ENCODE measurements at places on chromosomes 1 and 21. TPM values are rescaled to one million over a fixed set of nuclear protein-coding genes. Genes with fewer than 3 reads are reported as not detected.

GRCh38 chr1:248243204-248243603, 12.0 kb downstream of the OR2M4 start:
- DNase-seq = peak; percentile 47

IL22RA1 gene
- total RNA-seq = 0.15 TPM

DNA sequence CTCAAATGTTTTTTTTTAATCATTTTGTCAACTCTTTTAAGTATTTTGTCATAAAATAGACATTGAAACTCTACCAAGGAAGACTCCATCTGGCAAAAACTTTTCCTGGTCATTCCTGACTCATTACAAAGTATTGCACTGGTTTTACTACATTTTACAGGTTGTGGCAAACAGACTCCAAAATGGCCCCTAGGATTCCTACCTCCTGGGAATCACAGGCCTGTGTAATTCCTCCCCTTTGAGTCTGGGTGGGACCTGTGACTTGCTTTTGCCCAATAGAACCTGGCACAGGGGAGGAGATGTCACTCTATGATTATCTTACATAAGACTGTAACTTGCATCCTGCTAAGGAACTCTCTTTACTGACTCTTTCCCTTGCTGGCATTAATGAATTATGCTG, 123.6 kb upstream of the KCNJ6 start:
- no peak for DNase-seq

TMEM183A gene
- 78.7 TPM for total RNA-seq

TBX19 gene
- 3.6 TPM for total RNA-seq

SPAG17 gene
- not detected for total RNA-seq

IRF6 gene
- total RNA-seq = 1.7 TPM

DNA sequence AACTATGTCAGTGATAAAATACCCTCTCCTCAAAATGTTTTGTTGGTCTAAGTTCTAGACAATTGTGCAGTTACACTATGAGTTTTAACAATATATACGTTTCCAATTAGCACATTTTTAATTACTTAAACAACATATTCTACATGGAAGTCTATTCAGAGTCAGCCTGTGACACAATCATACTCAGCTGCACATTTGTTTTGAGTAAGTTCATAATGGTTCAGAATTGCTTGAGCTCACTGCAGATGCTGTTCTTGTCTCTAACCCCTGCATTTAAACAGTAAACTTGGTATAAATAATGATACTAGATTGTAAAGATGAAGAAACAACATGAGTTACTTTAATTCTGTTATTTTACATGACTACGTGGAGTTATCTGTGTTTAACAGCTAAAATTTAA, 30.6 kb downstream of the CDKN2C start:
- DNase-seq = no peak

ANKRD45 gene
- total RNA-seq = not detected

DNA sequence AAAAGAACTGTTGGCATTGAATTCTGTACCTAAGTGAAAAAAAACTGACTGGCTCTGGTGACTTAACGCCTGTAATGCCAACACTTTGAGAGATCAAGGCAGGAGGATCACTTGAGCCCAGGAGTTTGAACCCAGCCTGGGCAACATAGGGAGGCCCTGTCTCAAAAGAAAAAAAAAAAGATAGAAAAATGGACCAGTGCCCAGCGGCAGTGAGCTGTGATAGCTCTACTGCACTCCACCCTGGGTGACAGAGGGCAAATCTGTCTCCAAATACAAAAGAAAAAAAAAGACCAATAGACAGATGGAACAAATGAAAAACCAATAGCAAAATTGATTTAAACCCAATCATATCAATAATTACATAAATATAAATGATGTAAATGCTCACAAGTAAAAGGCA, 674 bp upstream of the AKR7A3 start:
- no peak for DNase-seq

GRCh38 chr1:202355944-202356553, 7.5 kb downstream of the PPP1R12B start:
- no peak for DNase-seq

SLC9C2 gene
- not detected for total RNA-seq

DNA sequence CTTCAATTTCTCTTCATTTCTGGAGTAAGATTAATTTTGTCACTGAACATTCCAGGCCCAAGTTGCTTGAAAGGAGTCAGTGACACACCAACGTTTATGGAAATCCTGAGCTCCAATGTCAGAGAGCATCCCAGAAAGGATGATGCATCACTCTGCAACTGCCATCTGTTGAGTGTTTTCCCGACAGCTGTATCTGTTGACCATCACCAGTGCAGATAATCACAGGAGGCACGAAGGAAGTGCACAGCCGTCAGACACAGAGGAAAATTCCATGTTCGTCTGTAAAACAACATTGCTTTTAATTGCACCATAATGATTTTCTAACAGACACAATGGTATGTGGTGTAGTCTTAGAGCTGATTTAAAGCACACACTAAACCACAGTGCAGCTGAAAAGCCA, 376.7 kb upstream of the ADGRL2 start:
- no peak for DNase-seq

GRCh38 chr1:69290291-69290690, 277.4 kb upstream of the LRRC7 start:
- DNase-seq = no peak

ELF3 gene
- 0.16 TPM for total RNA-seq

- DNase-seq = no peak
Measured at GRCh38 chr1:180486092-180486491, 16.3 kb downstream of the ACBD6 start.

DNA sequence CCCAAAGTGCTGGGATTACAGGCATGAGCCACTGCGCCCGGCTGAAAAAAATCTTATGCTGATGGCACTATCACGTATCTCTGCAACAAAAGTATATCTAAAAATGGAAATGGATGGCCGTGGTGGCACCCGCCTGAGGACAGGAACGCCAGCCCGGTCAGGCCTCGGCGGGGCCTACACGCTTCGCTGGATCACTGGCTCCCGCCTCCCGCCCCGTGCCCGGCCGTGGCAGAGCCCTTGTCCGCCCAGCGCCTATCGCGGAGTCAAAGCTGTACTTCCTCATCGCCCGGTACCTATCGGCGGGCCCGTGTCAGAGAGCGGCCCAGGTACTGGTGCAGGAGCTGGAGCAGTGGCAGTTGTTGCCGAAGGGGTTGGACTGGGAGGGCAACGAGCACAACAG, 28.8 kb upstream of the PDPN start:
- DNase-seq = no peak

GRCh38 chr1:33126411-33127000, 45.6 kb downstream of the AZIN2 start:
- DNase-seq = peak; percentile 39
